ENCODE measurements at places on chromosomes 16 and 17.

DNA sequence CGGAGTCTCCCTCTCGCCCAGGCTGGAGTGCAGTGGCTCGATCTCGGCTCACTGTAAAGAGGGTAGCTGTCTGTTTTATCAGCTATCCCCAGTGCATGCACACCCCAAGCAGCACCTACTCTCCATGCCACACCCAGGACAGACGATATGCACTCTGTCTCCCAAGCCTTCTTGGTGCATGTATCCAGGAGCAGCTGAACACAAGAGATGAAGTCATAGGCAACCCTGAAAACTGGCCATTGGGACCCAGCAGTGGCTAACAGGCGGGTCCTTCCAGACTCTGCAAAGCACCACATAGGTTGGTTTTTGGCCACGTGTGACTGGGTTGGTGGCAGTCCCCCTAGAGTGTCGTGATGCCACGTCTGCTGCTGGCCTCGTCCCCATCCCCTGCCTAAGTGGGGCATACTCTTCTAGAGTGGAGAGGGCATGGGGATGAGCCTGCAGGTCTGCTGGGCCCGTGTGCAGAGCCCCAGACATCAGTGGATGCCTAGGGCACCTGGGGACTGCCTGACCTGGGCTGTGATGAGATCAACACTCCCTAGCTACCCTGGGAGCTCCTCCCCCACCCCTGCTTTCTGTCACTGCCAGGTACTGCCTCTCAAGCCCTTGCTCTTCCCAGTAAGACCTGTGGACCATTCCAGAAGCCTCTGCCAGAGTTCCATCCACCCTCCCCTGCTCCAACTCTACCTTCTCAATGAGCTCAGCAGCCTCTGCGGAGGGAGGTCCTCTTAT, 9.3 kb downstream of the PDE6G start:
- DNase-seq: no peak

GRCh38 chr17:49979748-49980479, 10.9 kb downstream of the DLX4 start:
- no peak for DNase-seq

DNA sequence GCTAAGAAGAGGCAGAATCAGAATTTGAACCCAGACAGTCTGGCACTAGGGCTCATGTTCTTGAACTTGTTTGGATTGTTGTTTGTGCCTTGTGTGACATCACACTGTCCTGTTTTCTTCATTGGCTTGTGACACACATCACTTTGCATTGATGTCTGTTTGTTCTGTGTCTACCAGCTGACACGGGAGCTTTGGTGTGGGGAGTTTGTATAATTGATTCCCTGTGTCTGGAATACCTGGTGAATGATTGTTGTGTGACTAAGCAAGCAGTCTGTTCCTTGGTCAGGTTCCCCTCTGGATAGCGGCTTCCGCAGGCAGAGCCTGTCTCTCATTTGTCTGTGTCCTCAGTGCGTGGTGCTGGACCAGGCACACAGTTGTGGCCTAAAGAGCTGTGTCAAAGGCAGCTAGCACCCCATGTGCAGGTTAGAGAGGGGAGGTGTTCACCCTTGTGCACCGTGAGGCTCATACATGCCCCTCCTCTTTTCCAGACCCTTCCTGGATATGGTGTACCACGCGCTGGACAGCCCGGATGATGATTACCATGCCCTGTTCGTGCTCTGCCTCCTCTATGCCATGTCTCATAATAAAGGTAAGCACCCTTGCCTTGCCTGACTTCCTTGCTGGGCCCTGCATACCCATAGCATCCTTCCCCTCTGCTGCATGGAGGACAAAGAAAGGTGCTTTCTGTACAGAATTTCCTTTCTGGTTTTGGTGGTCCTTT, 80.1 kb downstream of the CLEC16A start:
- no peak for DNase-seq

- no peak for DNase-seq
These were observed 701 bp upstream of the MRC2 start for GRCh38 chr17:62626719-62627218.

DNA sequence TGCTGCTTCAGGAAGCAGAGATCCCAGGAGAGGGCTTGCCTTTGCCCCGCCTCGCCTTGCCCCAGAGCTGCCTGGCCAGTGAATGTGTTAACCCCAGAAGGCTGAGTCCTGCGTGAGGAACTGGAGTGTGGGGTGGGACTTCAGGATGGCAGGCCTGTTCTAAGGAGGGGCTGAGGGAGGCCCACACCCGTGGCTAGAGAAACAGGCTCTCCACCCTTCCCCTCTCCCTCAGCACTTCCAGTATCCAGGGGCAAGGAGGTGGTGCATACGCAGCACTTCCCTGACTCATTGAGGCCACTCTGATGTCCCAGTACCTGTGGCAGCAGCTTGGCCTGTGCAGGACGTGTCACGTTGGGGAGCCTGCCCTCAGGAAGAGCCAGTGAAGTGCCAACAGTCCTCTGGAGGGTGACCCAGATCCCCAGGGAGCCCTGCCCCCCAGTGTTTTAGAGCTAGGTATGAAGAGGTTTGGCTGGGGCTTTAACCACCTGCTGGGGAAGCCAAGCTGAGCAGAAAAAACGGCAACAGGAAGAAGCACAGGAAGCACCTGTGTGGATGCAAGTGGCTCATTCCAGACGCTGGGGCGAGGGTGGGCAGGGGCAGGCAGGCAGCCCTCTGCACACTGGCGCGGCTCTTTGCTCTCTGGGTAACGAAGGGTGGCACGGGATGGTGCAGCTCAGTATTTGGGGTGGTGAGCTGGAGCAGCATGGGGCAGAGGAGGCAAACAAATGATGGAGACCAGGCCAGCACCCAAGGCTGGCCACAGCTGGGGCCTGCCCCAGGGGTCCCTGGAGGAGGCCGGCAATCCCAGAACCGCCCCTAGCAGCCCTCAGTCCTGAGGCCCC, 14.7 kb upstream of the CTCF start:
- DNase-seq: no peak

DNA sequence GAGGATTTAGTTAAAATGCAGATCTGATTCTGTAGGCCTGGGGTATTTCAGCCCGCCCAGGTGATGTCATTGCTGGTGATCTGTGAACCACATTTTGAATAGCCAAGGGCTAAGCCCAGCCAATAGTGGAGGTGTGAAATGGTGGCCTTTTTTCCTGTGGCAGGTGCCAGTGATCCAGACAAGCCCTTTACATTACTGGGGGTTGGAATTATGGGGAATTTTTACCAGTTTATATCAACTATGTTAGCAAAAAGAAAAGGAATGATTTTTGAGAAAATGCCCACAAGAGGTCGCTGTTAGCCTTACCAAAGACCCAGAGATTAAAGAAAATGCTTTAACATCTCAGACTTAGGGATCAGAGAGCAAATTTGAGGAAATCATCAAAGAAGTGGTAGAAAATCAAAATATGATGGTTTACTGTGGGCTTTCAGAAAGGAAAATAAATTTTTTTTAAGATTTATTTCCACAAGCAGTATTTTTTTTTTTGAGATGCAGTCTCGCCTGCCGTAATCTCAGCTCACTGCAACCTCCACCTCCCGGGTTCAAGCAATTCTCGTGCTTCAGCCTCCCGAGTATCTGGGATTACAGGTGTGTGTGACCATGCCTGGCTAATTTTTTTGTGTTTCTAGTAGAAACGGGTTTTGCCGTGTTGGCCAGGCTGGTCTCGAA, 3.9 kb downstream of the VPS35L start:
- no peak for DNase-seq

Data from stimulated activated CD8-positive, alpha-beta memory T cell treated with anti-CD3 and anti-CD28 coated beads, Interleukin-4, amount 100 ng/mL, for 24 hours (primary cell).